Naive thymus-derived CD8-positive, alpha-beta T cell (primary cell): ENCODE measurements at places on chromosomes 11 and 22. TPM values are rescaled to one million over a fixed set of nuclear protein-coding genes. Genes with fewer than 3 reads are reported as not detected.
A peak's percentile ranks its signal among the peaks of the same experiment; 100 is the strongest.

DNA sequence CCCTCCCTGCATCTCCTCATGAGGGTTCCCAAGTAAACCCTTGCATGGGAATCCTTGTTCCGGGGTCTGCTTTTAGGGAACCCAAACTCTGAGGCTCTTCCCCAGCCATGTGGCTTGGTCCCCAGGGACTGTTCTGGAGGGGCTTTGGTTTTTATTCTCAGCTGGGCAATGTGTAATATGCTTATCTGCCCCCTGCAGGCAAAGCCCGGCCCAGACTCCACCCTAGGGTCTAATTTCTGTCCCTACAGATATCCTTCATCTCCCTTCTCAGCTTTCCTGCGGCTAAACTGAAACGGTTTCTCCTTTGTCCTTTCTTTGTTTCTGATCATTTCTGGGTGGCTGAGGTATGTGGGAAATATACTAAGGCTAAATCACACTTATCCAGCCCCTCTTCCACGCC, 37.1 kb downstream of the TST start:
- H3K4me1 ChIP-seq: peaks cover 12% of the 10 kb centered on the region
- H3K36me3 ChIP-seq: peaks cover 11% of the 10 kb centered on the region
- no peak overlapping the region for H3K27ac ChIP-seq
- no peak for DNase-seq

The RFPL2 gene
- polyA plus RNA-seq: not detected

DNA sequence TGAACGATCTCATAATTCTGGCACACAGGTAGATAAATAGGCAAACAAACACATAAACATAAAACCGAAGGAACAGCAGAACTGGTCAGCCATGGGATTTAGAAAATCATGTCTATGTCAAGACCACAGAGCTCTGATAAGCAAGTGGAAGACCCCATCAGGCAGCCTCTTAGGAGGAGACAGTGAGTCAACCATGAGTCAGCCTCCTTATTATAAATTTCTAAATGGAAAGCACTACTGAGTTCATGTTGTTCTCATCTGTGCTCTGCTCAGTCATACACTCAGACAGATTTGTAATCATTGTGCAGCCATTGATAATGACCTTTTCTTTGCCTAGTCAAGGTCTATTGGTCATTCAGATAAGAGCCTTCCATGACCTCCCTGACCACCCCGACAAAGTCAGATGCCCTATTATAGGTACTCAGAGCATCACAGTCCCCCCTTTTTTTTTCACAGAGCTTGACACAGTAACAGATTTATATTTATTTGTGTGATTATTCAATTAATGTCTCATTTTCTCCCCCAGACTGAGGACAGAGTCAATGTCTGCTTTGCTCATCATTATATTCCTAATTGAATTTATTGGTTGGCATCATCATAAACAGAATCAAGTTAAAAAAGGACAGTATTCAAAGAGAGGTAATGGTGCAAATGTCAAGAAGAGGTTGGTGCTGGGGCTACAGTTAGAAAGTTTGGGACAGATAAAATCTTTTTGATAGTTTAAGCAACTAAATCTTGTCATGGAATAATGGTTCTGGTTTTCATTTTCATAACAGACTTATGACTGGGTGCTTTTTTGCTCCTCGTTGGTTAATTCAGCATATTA, 579.7 kb upstream of the CCDC90B start:
- no peaks in the 10 kb centered on the region for H3K27me3 ChIP-seq
- DNase-seq: no peak
- no peak overlapping the region for H3K4me3 ChIP-seq
- H3K27ac ChIP-seq: no peak overlapping the region
- no peaks in the 10 kb centered on the region for H3K4me1 ChIP-seq

DNA sequence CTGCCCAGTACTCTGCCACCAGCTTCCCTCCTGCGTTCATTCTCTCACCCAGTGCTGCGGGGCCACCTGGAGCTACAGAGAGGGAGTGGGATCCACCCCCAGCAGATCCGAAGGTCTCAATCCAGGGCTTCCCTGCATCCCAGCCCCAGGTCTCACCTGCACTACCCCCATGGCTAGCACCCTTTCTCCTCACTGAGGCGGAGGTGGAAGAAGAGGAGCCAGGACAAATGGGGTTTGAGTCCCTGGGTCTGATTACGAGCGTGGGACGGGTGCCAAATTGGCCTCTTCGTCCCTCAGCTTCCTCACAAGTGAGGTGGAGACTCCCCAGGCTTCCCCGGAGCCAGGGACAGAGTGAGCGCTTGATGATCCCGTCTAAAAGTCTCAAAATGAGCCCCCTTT, 64.2 kb downstream of the NFAM1 start:
- no peaks in the 10 kb centered on the region for H3K36me3 ChIP-seq
- H3K4me3 ChIP-seq: peak overlapping the region; percentile 58
- H3K4me1 ChIP-seq: peaks cover 8% of the 10 kb centered on the region
- peaks cover 35% of the 10 kb centered on the region for H3K27me3 ChIP-seq
- H3K27ac ChIP-seq: no peak overlapping the region

The VPREB1 gene
- polyA plus RNA-seq: not detected

DNA sequence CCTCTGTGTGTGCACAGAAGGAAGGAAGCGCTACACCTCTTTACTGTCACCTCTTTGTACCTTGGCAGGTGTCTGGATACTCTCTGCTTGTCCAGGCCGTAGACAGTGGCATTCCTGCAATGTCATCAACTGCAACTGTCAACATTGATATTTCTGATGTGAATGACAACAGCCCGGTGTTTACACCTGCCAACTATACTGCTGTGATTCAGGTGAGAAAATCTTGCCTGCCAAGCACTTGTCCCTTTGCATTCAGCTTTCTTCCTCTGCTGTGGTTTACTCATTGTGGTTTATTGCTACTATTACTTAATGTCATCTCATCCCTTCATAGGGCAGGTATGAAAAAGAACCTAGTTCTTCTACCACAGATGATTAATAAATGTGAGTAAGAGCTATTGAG, 131.9 kb upstream of the MTNR1B start:
- no peak overlapping the region for H3K4me3 ChIP-seq
- H3K27ac ChIP-seq: no peak overlapping the region
- H3K4me1 ChIP-seq: no peaks in the 10 kb centered on the region

GRCh38 chr22:47600281-47600680, 837.8 kb downstream of the TBC1D22A start:
- DNase-seq: no peak
- H3K36me3 ChIP-seq: no peaks in the 10 kb centered on the region
- peaks cover 18% of the 10 kb centered on the region for H3K27me3 ChIP-seq
- no peaks in the 10 kb centered on the region for H3K4me1 ChIP-seq
- no peak overlapping the region for H3K4me3 ChIP-seq
- no peak overlapping the region for H3K27ac ChIP-seq

The APIP gene
- polyA plus RNA-seq: 17.4 TPM

GRCh38 chr11:134025082-134025429, 43.8 kb upstream of the JAM3 start:
- H3K4me3 ChIP-seq: no peak overlapping the region
- peak overlapping the region; percentile 71 for H3K27ac ChIP-seq
- no peaks in the 10 kb centered on the region for H3K27me3 ChIP-seq

The HTR3B gene
- not detected for polyA plus RNA-seq

DNA sequence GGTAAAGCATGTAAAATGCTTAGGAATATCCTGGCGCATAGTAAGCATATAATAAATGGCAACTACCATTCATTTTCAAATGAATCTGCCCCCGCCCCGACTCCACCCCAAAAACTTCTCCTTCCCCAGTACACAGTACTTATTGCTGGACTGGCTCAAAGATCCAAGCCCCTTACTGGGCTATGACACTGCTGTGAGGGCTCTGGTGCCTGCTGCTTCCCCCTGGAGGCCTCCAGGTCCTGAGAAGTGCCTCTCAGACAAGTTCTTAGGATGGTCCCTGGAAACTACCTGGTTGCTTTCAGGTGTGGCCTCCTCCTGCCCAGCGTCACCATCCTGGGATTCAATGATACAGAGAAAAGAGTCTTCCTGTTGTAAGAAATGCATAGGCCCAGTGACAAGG, 190.6 kb upstream of the NTM start:
- H3K4me1 ChIP-seq: no peaks in the 10 kb centered on the region
- no peak overlapping the region for H3K27ac ChIP-seq
- no peak for DNase-seq
- no peak overlapping the region for H3K4me3 ChIP-seq

The TRIM48 gene
- polyA plus RNA-seq: not detected

GRCh38 chr11:2772544-2773031, 72.8 kb upstream of the KCNQ1OT1 start:
- H3K4me3 ChIP-seq: no peak overlapping the region
- H3K27ac ChIP-seq: no peak overlapping the region
- DNase-seq: no peak
- H3K4me1 ChIP-seq: peaks cover 13% of the 10 kb centered on the region

The PIWIL4 gene
- polyA plus RNA-seq: not detected

DNA sequence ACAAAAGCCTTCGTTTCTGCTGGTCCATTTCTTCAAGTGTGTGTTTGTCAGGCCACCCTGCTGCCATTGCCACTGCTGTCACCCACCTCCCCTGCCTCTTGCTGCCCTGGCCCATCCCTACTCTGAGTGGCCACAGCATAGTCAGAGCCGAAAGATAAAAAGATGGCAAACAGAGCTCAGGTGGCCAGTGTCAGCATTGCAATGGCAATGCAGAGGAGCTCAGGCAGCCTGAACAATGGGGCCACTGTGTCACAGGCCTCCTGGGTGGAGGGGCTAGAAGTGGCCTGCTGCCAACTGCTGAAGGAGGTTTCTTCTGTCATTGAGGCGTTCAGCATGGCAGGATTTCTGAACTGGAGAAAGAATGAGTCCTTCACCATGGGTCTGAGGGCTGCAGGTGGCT, 137.1 kb downstream of the CSNK2A3 start:
- no peaks in the 10 kb centered on the region for H3K36me3 ChIP-seq
- H3K27ac ChIP-seq: no peak overlapping the region
- no peak overlapping the region for H3K4me3 ChIP-seq
- no peak for DNase-seq
- H3K27me3 ChIP-seq: peaks cover 5% of the 10 kb centered on the region

The ACTN3 gene
- polyA plus RNA-seq: not detected

The CTSC gene
- 90.3 TPM for polyA plus RNA-seq

DNA sequence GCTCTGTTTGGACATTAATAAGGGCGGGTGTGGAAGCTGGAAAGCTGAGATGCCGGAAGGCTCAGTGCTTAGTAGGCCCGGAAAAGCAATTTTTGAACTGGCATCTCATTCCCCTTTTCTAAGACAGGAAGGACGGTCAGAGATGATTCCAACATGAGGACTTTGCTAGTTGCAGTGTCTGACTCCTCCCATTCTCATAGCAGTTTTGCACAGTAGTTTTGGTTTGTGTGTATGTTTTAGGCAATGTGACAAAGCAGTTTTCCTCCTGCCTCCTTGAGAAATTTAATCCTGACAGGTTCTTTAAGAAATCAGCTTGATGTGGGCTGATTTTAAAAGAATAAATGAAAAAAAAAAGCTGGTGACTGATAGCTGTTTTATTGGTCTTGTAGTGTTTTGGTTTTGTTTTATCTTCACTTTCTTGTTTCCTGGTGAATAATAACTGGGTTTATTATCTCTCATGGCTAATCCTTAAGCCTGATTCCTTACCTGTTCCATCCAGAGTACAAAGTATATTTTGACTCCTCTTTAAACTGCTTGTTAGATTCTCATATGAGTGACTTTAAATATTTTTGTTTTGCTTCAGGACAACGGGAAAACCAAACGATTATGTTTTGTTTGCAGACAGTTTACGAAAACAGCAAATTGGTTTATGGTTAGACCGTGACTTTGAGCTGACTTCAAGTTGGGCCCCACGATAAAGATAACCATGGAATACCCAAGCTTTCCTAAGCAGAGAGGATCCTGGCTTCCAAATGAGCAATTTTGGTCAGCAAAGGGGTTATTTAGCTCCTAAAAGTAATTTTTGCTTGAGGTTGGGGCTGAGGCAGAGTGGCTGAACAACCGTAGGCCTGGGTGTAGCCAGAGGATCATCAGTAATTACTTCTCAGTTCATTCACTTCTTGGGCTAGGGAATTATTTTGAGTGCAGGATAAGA, 3.4 kb downstream of the PTPRJ start:
- no peak for DNase-seq
- H3K27me3 ChIP-seq: no peaks in the 10 kb centered on the region
- H3K4me1 ChIP-seq: peaks cover 56% of the 10 kb centered on the region
- H3K27ac ChIP-seq: peak overlapping the region; percentile 91

The ANO9 gene
- polyA plus RNA-seq: 8.6 TPM

DNA sequence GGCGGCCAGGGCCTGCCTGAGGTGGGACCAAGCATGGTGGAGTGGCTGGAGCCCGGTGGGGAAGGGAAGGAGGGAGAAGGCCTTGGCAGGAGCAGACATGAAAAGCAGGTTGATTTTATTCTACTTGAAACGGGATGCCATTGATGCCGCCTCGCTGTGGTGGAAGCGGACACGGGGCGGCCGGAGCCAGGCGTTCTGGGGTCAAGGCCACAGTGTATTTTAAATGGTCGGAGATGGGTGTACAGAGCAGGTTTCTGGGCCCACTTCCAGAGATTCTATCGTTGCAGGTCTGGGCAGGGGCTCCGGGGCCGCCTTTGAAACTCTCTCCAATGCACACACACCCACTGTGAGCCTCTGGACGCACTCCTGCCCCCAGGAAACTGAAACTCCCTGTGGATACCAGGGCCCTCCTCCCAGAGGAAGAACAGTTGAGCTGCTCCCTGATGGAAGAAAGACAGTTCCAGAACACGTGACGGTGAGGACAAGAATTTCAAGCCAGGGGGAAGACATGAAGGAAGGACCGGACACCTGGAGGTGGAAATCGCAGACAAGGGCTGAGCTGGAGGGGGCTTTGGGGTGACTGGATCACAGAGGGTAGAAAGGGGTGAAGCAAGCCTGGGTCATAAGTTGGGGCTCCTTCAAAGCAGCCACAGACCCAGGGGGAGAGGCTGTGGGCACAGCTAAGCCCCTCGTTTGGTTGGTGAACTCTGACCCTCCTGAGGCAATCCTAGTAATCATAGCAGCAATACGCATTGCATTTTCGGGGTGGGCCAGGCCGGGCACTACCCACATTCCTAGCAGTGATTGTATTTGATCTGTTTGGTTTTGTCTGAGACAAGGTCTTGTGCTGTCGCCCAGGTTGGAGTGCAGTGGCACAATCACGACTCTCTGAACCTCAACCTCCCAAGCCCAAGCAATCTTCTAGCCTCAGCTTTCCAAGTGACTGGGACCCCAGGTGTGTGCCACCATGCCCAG, 12.3 kb upstream of the LINC01488 start:
- peaks cover 10% of the 10 kb centered on the region for H3K27me3 ChIP-seq
- H3K27ac ChIP-seq: no peak overlapping the region
- peak; percentile 51 for DNase-seq
- no peak overlapping the region for H3K4me3 ChIP-seq
- no peaks in the 10 kb centered on the region for H3K36me3 ChIP-seq
- H3K4me1 ChIP-seq: no peaks in the 10 kb centered on the region

DNA sequence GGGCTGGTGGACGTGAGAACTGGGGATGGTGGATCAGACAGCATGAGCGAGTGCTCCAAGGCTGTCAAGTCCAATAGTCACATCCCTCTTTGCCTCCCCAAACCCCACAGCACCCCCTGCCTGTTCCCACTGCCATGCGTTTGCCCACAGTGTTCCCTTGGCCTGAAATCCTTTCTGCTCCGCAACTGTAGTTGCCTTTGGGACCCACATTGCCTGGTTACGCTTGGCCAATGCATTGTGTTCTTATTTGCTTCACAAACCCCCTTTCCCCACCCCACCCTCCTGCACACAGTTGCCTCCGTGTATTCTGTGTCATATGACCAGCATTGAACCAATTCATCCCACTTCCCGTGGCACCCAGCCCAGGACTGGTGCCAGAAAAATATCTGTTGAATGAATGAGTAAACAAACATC, 2.1 kb upstream of the KIAA0930 start:
- DNase-seq: no peak
- H3K4me1 ChIP-seq: peaks cover 16% of the 10 kb centered on the region
- H3K4me3 ChIP-seq: no peak overlapping the region
- no peaks in the 10 kb centered on the region for H3K27me3 ChIP-seq
- H3K36me3 ChIP-seq: no peaks in the 10 kb centered on the region
